ENCODE measurements at places on chromosomes 2 and 18. TPM values are rescaled to one million over a fixed set of nuclear protein-coding genes. Genes with fewer than 3 reads are reported as not detected.

ASB3 gene
- 31.5 TPM for total RNA-seq

AGAP1 gene
- total RNA-seq = 1.1 TPM

RAX gene
- not detected for total RNA-seq

SPDYA gene
- total RNA-seq = 0.27 TPM

DNA sequence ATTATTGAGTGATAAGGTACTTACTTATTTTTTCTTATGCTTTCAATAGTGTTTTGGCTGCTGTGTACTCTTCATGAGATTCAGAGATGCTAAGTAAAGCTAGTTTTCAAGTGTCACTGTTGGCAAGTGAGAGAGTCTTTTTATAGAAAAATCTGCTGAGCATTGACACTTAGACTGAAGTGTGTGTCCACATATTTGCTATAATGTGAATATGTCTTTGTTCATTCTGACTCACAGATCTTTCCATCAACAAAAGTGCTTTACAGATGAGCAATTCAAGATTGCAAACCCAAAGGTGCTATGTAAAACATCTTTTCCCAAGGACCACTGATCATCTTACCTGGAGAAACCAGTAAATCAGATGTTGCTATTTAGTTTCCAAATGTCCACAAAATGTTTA lies 410.6 kb upstream of the FIGN start:
- no peak for DNase-seq

- no peak for DNase-seq
These were observed 58.3 kb downstream of the CIB4 start for GRCh38 chr2:26582890-26583289.

GRCh38 chr2:52084759-52085158 lies 1052.8 kb upstream of the NRXN1 start:
- DNase-seq = no peak

- DNase-seq = no peak
These were observed 16.9 kb downstream of the PUM2 start for GRCh38 chr2:20333738-20334137.

DNA sequence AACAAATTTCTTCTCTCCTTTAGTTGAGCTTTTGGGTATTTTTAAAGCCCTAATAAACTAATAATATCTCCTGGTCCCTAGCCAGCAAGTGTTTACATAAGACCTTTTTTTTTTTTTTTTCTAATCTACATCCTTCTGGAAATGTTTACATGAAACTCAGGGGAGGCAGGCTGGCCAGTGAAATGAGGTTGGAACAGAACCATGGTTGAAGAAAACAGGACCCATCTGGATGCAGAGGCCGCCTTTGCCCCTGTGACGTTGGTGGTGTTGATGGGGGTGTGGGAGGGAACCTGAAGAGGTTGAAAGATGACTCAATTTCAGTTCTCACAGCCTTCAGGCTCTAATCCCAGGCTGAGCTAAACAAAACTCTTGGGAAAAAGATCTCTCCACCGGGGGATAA lies 118.5 kb downstream of the NRP2 start:
- no peak for DNase-seq

GRCh38 chr2:195649629-195650190 lies 7.3 kb upstream of the SLC39A10 start:
- no peak for DNase-seq

- peak; percentile 71 for DNase-seq
These were observed at the start of gene B4GALT6 for GRCh38 chr18:31684279-31685096. Gene B4GALT6, minus strand, starts transcription at chr18:31684581. Its CDS starts 155 bp downstream, at chr18:31684426.

DNA sequence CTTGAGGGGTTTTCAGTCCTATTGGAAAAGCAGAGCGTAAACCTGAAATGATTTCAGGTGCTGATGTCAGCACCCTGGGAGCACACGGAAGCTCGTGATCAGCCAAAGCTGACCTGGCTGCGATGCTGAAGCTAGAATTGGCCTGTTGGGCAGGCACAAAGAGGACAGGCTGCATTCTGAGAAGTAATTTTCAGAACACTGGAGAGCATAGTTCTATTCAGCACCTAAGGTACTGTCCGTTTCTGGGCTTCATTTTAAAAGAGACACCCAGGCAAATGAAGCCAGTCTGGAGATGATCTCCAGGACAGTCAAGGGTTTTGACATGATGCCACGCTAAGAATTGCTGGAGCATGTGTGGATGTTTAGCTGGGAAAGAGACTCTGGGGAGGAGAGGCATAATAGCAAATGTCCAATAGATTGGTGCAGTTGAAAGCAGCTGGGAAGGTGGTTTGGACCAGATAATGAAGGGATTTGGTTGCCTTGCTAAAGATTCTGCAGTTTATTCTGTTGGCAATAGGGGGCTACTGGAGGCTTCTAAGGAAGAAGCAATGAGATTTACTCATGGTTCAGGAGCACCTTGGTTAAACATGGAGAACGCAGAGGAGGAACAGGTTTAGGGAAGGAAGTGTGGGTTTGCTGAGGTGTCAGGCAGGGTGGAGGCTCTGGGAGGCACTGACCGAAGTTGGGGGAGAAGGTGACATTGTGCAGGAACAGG lies 86.6 kb downstream of the ACOXL start:
- DNase-seq = no peak

- DNase-seq = no peak
These were observed 4.6 kb upstream of the DLX1 start for GRCh38 chr2:172080641-172081220.

Data from hematopoietic multipotent progenitor cell (in vitro differentiated cells).